ENCODE measurements at places on chromosomes 1 and 21.

DNA sequence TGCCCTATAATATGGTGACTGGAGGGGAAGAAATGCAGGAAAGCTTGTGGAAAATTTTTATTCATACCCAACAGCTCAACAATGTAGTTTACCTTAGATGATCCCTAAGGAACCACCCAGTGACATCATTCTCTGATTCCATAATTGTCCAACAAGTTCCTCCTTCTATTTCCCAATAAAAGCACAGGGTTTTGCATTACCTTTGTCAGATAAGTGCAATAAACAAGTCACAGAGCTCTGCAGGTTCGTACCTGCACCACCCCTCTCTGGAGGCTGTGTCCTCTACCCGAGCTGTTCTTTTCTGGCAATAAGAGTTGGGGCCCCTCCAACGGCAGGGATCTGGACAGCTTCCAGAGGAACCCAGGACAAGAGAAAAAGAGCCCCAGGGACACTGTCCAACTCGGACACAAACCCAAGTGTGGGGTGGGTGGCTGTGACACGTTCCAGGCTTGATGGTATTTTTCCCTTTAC is 38.8 kb downstream of the RCAN1 start:
- DNase-seq: no peak

DNA sequence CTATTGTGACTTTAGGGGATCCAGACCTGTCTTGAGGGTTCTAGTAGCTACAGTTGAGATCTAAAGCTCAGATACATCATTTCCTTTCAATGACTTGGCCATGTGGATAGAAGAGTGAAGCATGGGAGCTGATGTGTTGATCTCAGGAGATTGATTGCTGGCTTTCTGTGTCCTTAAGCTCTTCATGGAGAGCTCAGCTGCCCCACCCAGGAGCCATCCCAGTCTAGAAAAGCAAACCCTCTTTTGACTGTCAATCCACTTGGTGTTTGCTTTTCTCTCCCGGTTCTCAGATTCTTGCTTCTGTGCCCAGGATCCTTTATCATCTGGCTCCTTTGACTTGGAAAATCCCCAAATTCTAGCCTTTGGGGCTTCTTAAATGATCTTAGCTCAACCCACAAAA is 87.2 kb downstream of the ATP1A1 start:
- DNase-seq: no peak

GRCh38 chr1:5563861-5564577 is 428.2 kb downstream of the NPHP4 start:
- DNase-seq: no peak

- DNase-seq: no peak
Observed at GRCh38 chr1:94592571-94592920, 51.0 kb upstream of the F3 start.

DNA sequence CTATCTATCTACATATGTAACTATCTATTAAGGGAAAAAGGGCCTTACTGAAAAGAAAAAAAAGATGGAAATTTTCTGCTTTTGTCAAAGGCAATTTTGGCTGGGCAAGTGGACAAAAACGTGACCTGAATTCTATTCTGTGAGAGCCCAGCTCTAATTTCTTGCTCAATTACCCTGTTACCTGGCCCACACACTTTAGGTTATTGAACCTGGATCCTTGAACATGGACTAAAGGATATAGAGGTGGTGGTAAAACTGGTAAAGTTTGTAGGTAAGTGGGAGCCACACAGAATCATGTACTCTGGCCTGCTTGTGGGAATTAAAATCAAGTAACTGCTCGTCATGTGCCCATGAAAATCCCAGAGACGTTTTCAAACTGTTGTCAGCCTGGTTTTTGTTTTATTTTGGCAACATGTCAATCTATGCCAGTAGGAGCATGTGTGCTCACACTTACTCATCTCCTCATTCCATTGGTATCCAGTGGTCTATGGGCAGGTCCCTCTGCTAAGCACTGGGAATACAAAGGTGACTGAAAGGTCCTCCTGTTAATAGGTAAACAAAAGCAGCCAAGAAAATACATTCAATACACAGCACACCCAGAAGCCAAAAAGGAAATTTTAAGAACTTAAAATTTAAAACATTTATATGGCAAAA is 113.7 kb upstream of the WARS2 start:
- no peak for DNase-seq

DNA sequence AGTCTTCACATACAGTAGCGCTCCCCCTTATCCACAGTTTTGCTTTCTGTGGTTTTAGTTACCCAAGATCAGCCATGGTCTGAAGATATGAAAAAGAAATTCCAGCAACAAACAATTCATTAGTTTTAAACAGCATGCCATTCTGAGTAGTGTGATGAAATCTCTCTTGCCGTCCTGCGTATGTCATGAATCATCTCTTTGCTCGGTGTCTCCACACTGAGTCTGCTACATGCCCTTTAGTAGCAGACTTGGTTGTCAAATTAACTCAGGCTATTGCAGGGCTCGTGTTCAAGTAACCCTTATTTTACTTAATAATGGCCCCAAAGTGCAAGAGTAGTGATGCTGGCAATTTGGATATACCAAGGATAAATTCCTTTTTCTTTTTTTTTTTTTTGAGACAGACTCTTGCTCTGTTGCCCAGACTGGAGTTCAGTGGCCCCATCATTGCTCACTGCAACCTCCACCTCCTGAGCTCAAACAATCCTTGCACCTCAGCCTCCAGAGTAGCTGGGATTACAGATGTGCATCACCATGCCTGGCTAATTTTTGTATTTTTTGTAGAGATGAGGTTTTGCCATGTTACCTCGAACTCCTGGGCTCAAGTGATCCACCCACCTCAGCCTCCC is 22.6 kb downstream of the PHACTR4 start:
- no peak for DNase-seq

GRCh38 chr1:26257222-26257621 is 22.7 kb upstream of the SH3BGRL3 start:
- DNase-seq: no peak

DNA sequence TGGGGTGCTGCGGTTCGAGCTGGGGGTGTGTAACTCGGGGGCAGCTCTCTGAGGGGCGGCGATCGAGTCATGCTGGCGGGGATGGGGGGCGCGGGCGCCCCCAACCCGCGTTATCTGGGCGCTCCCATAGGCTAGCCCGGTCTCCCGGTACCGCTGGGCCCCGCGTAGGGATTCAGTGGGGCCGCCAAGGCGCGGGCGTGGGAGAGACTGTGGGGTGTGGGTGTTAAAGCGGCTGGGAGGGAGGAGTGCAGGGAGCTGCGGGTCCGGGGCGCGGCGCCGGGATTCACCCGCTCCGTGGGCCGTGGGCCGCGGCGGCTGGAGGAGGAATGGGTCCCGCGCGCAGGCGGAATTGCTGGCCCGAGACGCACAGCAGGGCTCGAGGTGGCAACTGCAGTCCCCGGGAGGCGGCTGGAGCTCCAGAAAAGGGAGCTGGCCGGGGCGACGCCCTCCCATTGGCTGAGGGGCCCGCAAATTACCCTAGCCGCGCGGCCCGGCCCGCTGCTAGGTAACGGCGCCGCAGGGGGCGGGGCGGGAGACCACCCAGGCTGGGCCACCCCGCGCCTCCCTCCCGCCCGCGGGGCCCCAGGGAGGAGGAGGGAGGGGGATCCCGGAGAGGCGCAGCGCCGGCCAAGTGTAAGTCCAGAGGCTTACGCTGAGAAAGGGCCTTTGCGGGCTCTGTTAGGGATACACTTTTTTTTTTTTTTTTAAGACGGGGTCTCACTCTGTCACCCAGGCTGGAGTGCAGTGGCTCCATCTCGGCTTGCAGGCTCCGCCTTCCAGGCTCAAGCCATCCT is at the start of gene PTCH2:
PTCH2 (minus strand) TSS at position 392 of the 794 bp plus-strand sequence; CDS start at position 71, 321 bp downstream.
- DNase-seq: peak; percentile 81

- DNase-seq: no peak
Observed at GRCh38 chr21:45269861-45270260, 17.8 kb downstream of the POFUT2 start.

GRCh38 chr1:34867415-34867814 is 7.9 kb upstream of the SMIM12 start:
- DNase-seq: no peak

DNA sequence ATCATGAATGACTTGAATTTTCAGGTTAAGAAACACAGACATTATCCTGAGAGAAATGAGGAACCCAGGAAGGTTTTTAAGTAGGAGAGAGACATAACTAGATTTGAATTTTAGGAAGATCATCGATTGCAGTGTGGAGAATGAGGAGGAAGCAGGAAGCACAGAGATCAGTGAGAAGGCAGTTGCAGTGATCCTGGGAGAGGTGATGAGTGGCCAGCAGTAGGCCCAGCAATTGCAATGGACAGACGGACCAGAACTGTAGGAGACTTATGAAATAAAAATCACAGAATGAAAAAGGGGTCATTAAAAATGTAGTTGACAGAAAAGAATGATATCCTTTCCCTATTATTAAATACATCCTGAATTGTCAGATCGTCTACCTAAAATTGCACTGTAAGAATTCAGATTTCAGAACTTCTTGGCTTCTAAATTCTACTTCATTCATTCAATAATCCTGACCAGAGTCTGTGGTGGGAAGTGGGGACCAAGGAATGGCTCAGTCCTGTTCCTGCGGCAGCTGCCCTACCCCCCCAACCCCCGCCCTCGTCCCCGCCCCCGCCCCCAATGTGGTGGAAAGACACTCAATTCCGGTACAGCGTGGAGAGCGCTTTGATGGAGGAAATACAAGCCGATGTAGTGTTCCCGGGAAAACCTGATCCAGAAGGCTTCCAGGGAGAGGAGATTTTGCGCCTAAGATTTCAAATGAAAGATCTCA is 35.1 kb downstream of the SLC2A1 start:
- DNase-seq: no peak

- no peak for DNase-seq
Observed at GRCh38 chr1:35367914-35368313, 99.4 kb downstream of the ZMYM4 start.

- DNase-seq: no peak
Observed at GRCh38 chr1:22411589-22411988, 40.1 kb upstream of the ZBTB40 start.

- DNase-seq: no peak
Observed at GRCh38 chr1:66873111-66873510, 51.5 kb downstream of the DNAI4 start.

DNA sequence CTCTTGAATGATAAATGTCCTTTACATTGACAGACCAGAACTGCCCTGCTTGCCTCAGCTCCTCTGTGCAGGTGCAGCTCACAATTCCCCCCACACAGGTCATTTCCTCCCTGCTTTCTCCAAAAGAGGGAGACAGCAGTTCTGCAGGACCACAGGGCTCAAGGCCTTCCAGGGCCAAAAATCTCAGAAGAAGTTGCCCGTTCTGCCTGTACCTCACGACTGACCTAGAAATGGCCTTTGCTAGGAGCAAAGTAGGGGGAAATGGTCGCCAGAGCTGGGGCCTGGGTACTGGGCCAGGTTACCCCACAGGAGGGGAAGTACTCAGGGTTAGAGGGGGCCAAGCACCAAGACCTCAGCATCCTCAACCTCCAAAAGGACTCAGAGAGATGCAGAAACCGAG is 11.1 kb downstream of the RNU1-2 start:
- no peak for DNase-seq
